PC-9 (cell line): ENCODE measurements at places on chromosomes 3 and 15. TPM values are rescaled to one million over a fixed set of nuclear protein-coding genes. Genes with fewer than 3 reads are reported as not detected.

- no peaks in the 10 kb centered on the region for H3K36me3 ChIP-seq
- peak overlapping the region; percentile 34; the same call in 1 of the 2 replicates for H3K4me3 ChIP-seq
- H3K4me1 ChIP-seq = peaks cover 15% of the 10 kb centered on the region; the same call in 1 of the 2 replicates
- DNase-seq = no peak
Observed at GRCh38 chr15:42921342-42921731, 759 bp upstream of the TTBK2 start.

- H3K4me1 ChIP-seq = no peaks in the 10 kb centered on the region
- no peak overlapping the region for H3K27ac ChIP-seq
- H3K27me3 ChIP-seq = no peaks in the 10 kb centered on the region
- H3K4me3 ChIP-seq = peak overlapping the region; percentile 25; the same call in 1 of the 2 replicates
Observed at GRCh38 chr3:167078070-167078622, 302.0 kb downstream of the ZBBX start.

- peaks cover 14% of the 10 kb centered on the region for H3K4me1 ChIP-seq
- H3K27me3 ChIP-seq = no peaks in the 10 kb centered on the region
- no peaks in the 10 kb centered on the region for H3K36me3 ChIP-seq
Observed at GRCh38 chr15:39792844-39793335, 10.2 kb upstream of the FSIP1 start.

DNA sequence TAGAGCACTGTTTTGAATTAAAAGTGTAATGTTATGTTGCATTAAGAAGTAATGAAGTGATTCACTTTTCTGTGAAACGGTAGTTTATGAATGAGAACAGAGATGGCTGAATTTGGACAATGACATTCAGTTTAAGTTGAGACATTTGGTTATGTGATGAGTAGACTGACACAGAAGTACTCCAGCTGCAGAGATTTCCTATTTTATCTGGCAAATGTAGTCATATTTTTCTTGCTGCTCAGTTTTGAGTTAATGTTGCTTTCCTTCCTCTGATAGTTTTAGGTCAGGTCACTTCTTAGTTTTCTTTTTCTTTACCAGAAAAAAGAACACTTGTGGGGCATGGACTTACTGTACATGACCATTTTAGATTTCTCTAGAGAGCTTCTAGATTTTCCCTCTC lies 51.2 kb downstream of the ASB7 start:
- no peaks in the 10 kb centered on the region for H3K4me1 ChIP-seq
- no peak overlapping the region for H3K27ac ChIP-seq
- H3K27me3 ChIP-seq = no peaks in the 10 kb centered on the region
- H3K4me3 ChIP-seq = no peak overlapping the region
- DNase-seq = no peak

- 0 out of 2 replicates have a peak, but pooled peaks cover 6% of the 10 kb centered on the region for H3K4me1 ChIP-seq
- no peaks in the 10 kb centered on the region for H3K36me3 ChIP-seq
- H3K27me3 ChIP-seq = no peaks in the 10 kb centered on the region
- H3K4me3 ChIP-seq = no peak overlapping the region
- no peak for DNase-seq
- no peak overlapping the region for H3K27ac ChIP-seq
Observed at GRCh38 chr15:100101426-100102089, 240.2 kb downstream of the ADAMTS17 start.

- H3K27ac ChIP-seq = no peak overlapping the region
- H3K27me3 ChIP-seq = no peaks in the 10 kb centered on the region
- DNase-seq = no peak
- no peak overlapping the region for H3K4me3 ChIP-seq
- H3K36me3 ChIP-seq = peaks cover 11% of the 10 kb centered on the region
Observed at GRCh38 chr3:128079823-128080222, 27.6 kb downstream of the SEC61A1 start.

DNA sequence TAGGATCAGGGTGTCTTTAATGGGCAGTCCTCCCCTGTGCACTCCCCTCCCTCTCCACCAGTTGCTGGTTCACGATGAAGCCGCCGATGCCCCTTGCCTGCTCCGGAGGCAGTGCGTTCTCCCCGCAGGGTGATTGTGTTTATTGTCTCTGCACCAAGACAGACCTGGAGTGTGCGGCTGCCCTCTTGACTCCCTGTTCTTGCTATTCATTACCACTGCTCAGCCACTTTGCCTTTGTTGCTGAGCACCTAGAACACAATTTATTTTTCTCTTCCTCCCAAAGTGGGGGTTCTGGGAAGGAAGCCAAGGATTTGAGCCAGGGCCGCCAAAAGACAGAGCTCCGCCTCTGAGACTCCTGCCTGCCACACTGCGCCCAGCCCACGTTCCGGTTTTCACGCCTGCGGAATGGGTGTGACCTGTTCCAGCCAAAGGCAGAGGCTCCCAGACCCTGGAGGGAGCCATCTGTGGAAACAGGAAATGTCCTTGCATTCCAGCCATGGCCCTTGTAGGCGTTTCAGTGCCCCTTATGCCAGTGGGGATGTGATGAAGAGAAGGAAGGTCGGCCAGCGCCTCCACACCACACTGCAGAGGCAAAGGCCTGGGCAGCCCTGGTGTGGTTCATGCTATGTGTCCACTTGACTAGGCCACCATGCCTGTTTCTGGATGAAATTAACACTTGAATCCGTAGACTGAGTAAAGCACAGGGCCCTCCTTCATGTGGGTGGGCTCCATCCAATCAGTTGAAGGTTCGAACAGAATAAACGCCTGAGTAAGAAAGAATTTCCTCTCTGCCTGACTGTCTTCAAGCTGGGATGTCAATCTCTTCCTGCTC lies 85.8 kb downstream of the HMG20A start:
- no peaks in the 10 kb centered on the region for H3K27me3 ChIP-seq
- peaks cover 52% of the 10 kb centered on the region for H3K4me1 ChIP-seq
- H3K4me3 ChIP-seq = no peak overlapping the region
- no peak for DNase-seq
- peak overlapping the region; percentile 49; the same call in 1 of the 2 replicates for H3K27ac ChIP-seq
- no peaks in the 10 kb centered on the region for H3K36me3 ChIP-seq

DNA sequence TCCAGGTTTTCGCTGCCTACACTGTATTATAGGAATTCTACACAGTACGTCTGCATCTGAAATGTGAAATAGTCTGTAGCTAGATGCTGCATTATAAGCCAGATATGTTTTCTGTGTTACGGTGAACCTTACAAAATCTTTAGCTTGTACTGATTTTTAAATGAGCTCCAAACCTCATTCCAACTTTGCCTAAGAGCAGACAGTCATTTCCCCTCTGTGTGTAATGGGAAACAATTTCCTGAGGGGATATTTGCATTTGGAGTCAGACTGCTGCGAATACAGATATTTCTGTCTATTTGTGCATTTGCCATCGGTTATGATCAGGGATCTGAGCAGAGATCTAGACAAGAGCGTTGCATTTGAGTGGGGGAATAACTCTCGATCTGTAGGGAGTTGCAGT lies 37.5 kb downstream of the ARNT2 start:
- peaks cover 20% of the 10 kb centered on the region for H3K4me1 ChIP-seq
- DNase-seq = no peak
- H3K27ac ChIP-seq = no peak overlapping the region
- no peak overlapping the region for H3K4me3 ChIP-seq

DNA sequence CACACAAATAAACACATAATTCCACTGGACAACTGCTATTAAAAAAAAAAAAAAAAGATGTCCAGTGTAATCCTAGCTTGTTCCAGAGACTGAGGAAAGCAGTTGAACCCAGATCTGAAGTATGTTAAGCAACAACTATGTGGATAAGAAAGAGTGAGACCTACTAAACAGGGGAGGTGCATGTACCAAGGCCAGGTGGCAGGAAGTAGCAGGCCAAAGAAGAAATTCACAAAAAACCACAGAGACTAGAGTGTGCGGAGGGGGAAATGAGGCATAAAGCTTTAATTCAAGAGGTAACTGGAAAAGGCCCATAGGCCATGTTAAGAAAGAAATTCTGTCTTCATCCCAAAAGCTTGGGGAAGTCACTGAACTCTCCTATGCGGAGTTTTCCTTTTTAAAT lies 490.0 kb downstream of the NAALADL2 start:
- no peak overlapping the region for H3K27ac ChIP-seq
- no peak overlapping the region for H3K4me3 ChIP-seq
- no peaks in the 10 kb centered on the region for H3K36me3 ChIP-seq
- no peaks in the 10 kb centered on the region for H3K4me1 ChIP-seq

DNA sequence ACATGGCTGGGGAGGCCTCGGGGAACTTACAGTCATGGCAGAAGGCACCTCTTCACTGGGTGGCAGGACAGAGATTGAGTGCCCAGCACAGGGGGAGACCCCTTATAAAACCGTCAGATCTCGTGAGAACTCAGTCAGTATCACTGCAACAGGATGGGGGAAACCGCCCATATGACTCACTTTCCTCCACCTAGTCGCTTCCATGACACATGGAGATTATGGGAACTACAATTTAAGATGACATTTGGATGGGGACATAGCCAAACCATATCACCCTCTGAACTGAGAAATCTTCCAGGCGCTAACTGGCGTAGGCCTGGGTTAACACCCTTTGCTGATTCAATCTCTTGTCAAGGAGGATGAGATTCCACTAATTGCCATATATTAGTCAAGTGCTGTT lies 392.3 kb downstream of the FEZF2 start:
- H3K4me1 ChIP-seq = no peaks in the 10 kb centered on the region
- H3K27me3 ChIP-seq = no peaks in the 10 kb centered on the region
- no peak overlapping the region for H3K27ac ChIP-seq

DNA sequence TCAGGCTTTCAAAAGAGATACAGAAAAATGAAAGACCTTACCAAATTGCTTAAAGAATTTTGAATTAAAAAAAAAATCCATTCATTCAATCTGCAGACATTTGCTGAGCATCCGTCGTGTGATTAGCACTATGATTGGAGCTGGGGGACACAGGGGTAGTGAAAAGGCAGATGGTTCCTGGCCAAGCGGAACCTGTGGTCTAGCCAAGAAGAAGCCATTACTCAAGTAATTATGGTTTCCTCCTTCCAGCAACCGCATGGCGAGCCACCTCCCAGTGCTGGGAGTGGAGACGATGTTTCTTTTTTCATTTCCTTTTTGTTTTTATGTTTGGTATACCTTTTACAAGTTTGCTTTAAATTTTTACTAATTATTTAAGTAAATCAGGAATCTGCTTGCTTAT lies 140.2 kb downstream of the CACNA2D3 start:
- H3K36me3 ChIP-seq = no peaks in the 10 kb centered on the region
- no peaks in the 10 kb centered on the region for H3K4me1 ChIP-seq
- H3K4me3 ChIP-seq = no peak overlapping the region
- no peak for DNase-seq
- H3K27ac ChIP-seq = no peak overlapping the region

DNA sequence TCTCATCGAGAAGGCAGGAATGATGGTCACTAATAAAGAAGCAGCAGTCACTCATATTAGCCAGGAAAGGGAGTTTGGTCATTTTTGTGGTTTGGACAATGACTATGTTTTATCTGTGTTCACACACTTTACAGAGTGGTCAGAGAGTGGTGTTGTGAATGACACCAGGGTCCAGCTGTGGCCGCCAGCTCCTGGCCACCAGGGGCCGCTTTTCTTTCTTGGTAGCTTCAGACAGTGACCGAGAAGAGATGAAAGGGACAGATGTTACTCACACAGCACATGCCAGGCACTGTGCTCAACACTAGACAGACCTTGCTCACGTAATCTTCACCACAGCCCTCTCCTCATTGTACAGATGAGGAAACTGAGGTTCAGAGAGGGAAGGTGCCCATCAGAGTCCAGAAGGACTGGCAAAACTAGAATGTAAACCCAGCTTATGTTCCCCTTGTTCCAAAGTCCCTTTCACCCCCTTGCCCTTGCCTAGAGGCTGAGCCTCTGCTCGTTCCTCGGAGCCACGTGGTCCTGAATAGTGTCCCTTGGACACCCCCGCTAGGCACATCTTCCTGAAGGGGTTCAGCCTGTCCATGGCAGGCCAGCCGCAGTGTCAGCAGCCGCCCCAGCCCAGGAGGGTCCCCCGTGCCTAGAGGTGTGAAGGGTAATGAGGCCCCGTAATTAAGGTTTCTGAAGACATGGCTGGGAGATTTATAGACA lies 55.6 kb downstream of the CYP11A1 start:
- no peak overlapping the region for H3K4me3 ChIP-seq
- no peaks in the 10 kb centered on the region for H3K27me3 ChIP-seq
- no peak for DNase-seq
- H3K36me3 ChIP-seq = no peaks in the 10 kb centered on the region
- peaks cover 6% of the 10 kb centered on the region; the same call in 1 of the 2 replicates for H3K4me1 ChIP-seq

GRK7 gene
- total RNA-seq = not detected in 2 replicates

INKA1 gene
- total RNA-seq = 0.40 TPM in 1 of 2 replicates, not detected in the other

ROPN1 gene
- total RNA-seq = not detected in 2 replicates

ULK3 gene
- 30.2 and 46.6 TPM in 2 replicates for total RNA-seq

HRH1 gene
- total RNA-seq = 7.4 and 9.2 TPM in 2 replicates

CCR9 gene
- not detected in 2 replicates for total RNA-seq

BNC1 gene
- total RNA-seq = 0.70 and 0.83 TPM in 2 replicates
